ENCODE measurements at places on chromosomes 4 and X.

DNA sequence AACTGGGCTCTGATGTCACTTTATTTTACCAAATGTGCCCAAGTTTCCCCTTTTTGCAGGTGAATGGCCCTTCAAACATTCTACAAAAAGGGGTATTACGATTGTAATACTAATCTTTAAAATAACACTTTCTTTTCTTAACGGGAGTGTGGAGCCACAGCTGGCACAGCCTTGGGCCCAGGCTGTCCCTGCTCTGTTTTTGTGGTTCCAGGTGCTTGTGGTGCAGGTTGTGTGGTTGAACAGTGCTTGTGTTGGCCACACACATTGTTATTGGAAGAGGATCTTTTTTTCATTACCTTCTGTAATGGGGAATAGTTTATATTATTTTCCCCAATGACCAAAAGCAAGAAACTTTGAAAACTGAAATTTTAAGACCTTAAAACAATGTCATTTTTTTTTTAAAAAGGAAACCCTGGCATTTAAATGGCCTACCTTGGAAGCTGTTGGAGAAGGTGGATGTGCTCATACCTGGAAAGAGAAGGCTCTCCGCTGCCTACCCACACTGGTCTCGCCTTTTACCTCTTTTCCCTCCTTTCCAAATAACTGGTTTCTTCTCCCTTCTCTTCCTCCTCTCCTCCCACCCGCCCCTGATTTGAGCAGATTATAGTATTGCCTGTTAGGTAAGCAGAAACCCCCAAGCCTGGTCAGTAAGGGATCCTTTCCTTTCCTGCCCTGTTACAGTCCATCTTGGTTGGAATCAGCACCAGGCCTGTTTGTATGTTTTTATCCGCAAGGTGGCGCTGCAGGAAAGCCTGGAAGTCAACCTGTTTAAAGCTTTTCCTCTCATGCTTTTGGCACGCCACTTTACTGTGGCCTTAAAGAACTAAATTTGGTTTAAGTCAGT, 28.6 kb downstream of the HADH start:
- DNase-seq = no peak
- H3K4me1 ChIP-seq = no peaks in the 10 kb centered on the region
- no peak overlapping the region for H3K4me3 ChIP-seq
- no peak overlapping the region for H3K27ac ChIP-seq
- peaks cover 88% of the 10 kb centered on the region for H3K36me3 ChIP-seq

- H3K4me1 ChIP-seq = no peaks in the 10 kb centered on the region
- H3K36me3 ChIP-seq = no peaks in the 10 kb centered on the region
- peak overlapping the region; percentile 94 for H3K27ac ChIP-seq
- DNase-seq = no peak
- H3K27me3 ChIP-seq = no peaks in the 10 kb centered on the region
Observed at GRCh38 chr4:140150886-140151698, 2.9 kb downstream of the MAML3 start.

DNA sequence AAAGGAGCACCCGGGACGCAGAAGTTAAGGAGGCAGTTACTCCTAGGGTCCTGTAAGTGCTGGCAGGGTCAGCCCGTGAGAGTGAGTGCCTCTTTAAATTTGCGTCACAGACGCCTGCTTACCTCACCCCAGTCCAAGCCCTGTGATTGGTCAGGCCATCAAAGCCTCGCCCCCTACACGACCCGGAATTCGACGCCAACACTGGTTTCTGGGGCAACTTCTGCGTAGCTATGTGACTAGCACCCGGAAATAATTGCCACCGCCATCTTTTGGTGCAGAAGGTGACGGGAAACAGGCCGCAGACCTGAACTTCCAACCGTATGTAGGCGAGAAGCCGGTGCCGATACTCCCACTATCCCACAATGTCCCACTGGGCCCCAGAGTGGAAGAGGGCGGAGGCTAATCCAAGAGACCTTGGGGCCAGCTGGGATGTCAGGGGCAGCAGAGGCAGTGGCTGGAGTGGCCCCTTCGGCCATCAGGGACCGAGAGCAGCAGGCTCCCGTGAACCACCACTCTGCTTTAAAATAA, at the start of gene DDX53:
TSS of gene DDX53 (plus strand) at position 265 of the 528 bp plus-strand sequence. CDS start at position 363, 98 bp downstream.
- H3K4me3 ChIP-seq = no peak within 1 kb of the TSS
- no peak within 1 kb of the TSS for H3K27ac ChIP-seq
- no peaks in the 10 kb centered on the region for H3K36me3 ChIP-seq
- no peak for DNase-seq
- H3K4me1 ChIP-seq = no peaks in the 10 kb centered on the region
- no peaks in the 10 kb centered on the region for H3K27me3 ChIP-seq

GRCh38 chr4:87054900-87055299, 120.1 kb downstream of the AFF1 start:
- H3K27ac ChIP-seq = peak overlapping the region; percentile 54
- H3K4me1 ChIP-seq = peaks cover 93% of the 10 kb centered on the region
- H3K36me3 ChIP-seq = peaks cover 26% of the 10 kb centered on the region

DNA sequence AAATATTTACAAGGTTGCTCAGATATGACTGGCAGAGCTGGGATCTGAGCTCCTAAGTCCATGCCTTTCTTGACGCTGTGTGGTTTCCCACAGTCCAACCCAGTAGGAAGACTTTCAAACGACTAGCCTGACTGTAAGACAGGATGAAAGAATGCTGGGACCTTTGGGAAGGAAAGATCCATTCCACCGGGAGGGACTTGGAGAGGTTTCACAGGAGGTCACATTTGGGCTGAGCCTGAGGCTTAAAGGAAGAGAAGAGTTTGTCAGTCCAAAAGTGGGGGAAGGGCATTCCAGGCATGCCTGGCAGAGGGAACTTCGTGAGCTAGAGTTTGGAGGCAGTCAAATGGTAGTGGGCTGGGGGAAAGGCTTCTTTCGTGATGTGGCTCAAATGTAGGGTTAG, 1.5 kb downstream of the STARD8 start:
- H3K4me1 ChIP-seq = no peaks in the 10 kb centered on the region
- H3K36me3 ChIP-seq = no peaks in the 10 kb centered on the region
- no peak for DNase-seq
- H3K27ac ChIP-seq = no peak overlapping the region

DNA sequence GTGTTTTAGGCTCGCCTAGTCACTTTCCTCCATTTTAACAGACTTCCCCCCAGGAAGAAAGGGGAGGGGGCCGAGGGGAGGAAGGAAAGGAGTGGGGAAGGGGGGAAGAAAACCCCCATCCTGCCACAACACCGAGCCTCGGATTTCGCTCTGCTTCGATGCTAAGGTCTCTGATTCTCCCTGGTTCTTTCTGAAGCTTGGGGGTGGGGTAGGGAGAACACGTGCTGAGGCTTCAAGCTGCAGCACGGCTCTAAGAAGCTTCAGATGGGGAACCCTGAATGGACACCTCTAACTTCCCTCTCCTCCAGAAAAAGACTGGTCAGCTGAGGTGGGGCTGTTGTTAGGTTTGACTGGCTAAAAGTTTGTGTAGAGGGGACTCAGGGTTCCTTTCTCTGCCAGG, 61.8 kb downstream of the RHOH start:
- no peaks in the 10 kb centered on the region for H3K27me3 ChIP-seq
- no peak for DNase-seq
- no peak overlapping the region for H3K4me3 ChIP-seq

GRCh38 chrX:15511563-15511962, 11.0 kb downstream of the BMX start:
- DNase-seq = no peak
- H3K4me1 ChIP-seq = no peaks in the 10 kb centered on the region
- H3K27ac ChIP-seq = no peak overlapping the region
- H3K36me3 ChIP-seq = no peaks in the 10 kb centered on the region

- no peak overlapping the region for H3K27ac ChIP-seq
- no peaks in the 10 kb centered on the region for H3K27me3 ChIP-seq
- H3K4me1 ChIP-seq = peaks cover 12% of the 10 kb centered on the region
- no peaks in the 10 kb centered on the region for H3K36me3 ChIP-seq
Observed at GRCh38 chr4:127209580-127210095, 423.1 kb upstream of the INTU start.

DNA sequence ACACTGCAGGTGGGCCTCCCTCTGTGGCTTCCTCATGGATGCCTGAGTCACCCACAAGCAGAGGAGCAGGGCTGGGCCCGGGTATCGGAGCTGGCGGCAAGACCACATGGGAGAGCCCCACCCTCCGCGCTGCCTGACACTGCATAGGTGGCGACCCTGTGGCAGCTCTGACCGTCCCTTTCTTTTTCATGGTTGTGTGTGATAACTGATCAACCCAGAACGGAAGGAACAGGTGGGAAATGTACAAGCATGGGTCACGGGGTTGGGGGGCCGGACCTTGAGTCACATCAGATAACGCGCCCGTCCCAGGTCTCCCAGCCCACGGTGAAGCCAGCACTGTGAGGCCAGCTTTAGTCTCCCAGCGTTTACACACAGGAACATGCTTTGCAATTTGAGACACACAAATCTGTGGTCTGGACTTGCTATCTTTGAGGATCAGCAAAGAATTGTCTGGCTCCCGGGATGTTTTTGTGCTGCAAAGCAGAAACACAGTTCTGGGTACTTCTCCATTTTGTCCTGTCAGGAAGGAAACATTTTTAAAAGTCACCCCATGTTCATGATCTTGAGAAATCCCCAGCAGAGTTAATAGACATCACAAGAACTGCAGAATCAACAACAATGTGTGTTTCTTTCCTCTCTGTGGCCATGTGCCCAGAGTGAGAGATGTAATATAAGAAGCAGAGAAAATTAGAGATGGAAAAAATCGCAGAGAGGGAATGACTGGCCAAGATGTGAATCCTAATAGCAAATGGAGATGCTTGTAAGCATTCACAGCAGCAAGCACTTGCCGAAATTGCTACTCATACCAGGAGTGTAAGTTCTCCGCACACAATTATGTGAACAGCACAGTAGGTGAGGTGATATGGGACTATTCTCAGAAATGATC, 70.1 kb upstream of the CBR4 start:
- H3K4me1 ChIP-seq = peaks cover 9% of the 10 kb centered on the region
- DNase-seq = no peak
- no peaks in the 10 kb centered on the region for H3K27me3 ChIP-seq
- H3K36me3 ChIP-seq = no peaks in the 10 kb centered on the region
